ENCODE measurements at places on chromosomes 2 and 18.

GRCh38 chr2:217784996-217785543 lies 217.7 kb downstream of the TNS1 start:
- no peak for DNase-seq

GRCh38 chr2:134128746-134129145 lies 125.1 kb upstream of the MGAT5 start:
- DNase-seq = no peak

DNA sequence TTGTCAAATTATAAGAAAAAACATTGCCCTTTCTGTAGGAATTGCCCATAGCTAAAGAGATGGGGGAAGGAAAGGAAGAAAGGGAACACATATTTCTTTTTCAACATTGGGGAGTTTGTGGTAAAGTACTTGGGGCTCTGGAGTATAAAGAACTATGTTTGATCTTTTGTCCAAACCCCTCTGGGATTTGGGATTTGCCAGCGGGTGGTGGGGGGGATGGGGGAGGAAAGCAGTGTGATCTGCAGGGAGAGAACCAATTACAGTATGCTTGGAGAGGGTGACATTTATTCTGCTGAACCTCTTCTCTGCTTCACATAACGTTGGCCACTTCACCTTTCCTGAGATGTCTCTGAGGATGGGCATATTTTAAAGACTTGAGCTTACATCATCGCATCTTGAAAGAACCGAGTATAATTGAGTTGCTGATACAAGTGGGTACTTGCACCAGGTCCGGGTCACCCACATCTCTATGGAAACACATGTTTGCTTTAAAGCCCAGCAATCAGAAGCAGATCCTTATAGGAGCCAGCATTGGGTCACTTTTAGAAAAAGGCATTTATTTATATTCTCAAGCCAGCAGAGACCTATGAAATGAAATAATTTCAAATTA lies 73.1 kb downstream of the SPATS2L start:
- no peak for DNase-seq

- no peak for DNase-seq
Measured at GRCh38 chr2:57207191-57207590, 839.4 kb upstream of the VRK2 start.

DNA sequence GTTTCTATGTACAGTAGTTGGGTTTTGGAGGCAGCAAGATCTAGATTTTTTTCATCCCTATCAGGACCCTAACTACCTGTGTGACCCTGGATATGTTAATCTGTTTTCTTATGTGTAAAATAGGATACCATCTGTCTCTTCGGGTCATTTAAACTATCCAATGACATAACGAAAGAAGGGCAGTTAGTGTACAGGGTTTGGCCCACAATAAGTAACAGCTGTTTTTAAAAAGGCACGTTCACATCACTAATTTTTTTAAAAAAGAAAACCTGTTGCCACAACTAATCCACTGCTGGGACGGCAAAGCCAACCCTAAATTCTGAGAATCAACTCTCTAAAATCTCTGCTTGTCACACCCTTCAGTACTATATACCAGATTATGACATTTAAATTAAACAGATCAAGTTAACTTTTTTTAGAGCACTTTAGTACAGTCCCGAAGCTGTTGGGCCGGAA lies 869 bp downstream of the USP40 start:
- DNase-seq = no peak

DNA sequence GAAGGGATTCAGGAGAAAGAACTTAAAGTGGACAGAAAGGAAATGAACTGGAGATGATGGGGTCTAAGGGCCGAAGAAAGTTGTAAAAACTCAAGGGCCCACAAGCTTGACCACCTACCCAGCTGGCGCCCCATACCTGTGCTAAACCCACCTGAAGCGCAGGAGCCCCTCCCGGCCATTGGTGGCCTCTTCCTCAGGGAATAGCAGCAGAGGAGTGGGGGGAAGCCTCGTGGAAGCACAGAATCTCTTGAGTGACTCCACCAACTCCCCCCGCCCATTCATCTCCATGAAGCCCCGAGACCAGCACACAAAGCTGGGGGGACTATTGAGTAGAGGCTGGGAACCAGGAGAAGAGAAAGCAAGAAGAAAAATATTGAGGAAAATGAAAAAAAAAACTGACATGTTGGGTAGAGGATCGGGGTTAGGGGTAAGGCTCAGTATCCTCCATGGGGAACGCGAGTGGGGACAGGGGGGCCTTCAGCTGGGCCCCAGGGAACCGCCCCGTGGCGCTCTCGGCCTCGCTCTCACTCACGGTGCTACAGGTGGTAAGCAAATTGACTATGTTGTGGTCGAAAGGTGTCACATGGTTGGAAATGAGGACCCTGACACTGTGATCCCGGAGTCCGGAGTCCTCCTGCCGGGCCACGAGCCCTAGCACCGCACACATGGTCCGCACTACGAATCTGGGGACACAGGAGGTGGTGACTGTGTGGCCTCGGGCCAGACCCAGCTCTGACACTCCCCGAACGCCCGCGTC lies 728 bp downstream of the AUP1 start:
- no peak for DNase-seq

GRCh38 chr2:148876595-148877402 lies 1.8 kb downstream of the KIF5C start:
- DNase-seq = peak; percentile 60

- no peak for DNase-seq
Measured at GRCh38 chr18:60552948-60553347, 180.4 kb upstream of the MC4R start.

GRCh38 chr18:55509631-55510324 lies 78.2 kb downstream of the TCF4 start:
- DNase-seq = no peak

- DNase-seq = no peak
Measured at GRCh38 chr2:217667512-217667911, 335.3 kb downstream of the TNS1 start.

DNA sequence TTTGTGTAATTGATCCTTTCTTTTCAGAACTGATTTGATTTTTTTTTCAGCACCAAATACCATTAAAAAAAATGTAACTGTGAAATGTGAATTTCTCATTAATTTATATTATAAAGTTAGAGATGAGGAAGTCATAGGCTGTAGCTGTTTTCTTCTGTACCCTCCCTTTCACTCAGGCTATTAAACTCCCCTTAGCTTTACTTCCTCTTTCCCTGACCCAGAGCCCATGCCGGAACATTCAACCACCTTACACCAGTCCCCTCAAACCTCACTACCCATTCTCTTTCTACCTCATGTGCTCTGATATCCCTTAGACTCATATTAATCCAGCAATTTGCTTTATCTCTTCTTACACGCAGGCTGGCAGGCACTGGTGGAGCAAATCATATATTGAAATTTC lies 12.4 kb downstream of the GALNT5 start:
- DNase-seq = no peak

DNA sequence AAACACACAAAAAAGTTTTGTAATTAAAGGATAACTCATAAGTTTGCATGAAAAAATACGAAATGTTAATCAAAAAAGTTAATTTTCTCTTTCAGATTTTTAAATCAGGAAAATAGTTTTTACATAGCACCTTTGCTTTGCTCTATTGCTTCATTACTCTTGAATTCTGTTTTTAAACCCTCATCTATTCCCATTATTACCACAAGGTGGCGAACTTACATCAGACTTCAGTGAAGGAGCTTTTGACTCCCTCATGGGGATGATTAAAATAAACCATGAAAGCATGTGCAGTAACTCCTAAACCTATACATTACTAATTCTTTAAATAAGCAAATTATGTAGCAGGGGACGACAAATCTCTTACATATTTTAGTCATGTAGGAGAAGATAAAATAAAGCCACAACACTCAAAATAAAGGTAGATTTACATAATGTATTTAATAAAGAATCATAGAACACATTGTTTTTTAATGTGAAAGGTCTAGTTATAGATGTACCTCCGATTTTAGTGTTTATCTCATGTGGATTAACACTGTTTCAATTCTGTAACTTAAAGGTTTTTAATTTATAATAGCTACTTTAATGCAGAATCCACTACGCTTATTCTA lies 105.2 kb downstream of the NETO1 start:
- DNase-seq = no peak

All from activated naive CD4-positive, alpha-beta T cell treated with Interleukin-2 at 50 U/mL for 16 hours (primary cell).